ENCODE measurements at places on chromosomes 16 and 17. TPM values are rescaled to one million over a fixed set of nuclear protein-coding genes. Genes with fewer than 3 reads are reported as not detected.
A peak's percentile ranks its signal among the peaks of the same experiment; 100 is the strongest.

Gene MPV17L
- total RNA-seq: 1.9 TPM

Gene BEAN1
- 0.72 TPM for total RNA-seq

DNA sequence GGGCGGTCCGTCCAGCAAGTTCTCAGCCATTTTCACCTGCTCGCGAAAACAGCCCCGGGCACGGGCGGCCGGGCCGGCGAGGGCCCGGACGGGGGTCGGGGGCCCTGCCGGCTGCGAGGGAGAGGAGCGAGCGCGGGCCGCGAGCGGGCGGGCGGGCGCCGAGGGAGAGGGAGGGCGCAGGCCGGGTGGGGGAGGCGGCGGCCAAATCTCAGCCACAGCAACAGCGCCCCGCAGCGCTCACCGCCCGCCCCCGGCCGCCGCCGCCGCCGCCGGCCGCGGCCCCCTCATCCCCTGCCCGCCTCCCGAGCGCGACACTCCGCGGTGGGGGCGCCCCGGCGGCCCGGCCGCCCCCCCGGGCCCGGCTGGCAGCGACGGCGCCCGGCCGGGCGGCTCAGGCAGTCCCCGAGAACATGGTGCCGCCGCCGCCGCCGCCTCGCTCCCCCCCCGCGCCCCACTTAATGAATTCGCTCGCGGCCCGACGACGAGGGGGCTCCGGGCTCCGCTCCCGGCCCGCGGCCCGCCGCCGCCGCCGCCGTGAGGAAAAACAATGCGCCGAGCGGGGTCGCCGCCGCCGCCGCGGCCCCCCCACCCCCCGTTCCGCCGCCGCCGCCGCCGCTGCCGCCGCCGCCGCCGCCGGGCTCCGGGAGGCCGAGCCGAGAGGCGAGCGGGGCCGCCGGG lies 487 bp downstream of the CREBBP start:
- peak; percentile 94 for DNase-seq

DNA sequence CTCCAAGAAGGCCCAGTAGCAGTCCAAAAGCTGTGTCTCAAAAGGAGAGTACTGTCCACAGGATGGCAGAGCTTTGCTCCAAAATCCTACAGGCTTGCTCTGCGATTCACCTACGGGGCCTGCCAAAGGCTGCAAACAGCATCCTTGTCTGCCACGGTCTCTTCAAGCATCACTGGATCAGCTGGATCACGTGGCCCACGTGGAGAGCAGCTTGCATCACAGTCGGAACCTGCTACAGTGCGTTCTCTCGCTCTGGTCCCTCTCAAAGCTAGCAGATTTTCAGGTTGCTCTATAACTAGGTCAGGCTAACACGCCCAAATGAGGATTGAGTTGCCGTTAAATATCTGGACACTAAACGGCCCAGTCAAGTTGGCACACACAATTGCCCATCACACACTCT lies 8.4 kb upstream of the TIMM22 start:
- no peak for DNase-seq

DNA sequence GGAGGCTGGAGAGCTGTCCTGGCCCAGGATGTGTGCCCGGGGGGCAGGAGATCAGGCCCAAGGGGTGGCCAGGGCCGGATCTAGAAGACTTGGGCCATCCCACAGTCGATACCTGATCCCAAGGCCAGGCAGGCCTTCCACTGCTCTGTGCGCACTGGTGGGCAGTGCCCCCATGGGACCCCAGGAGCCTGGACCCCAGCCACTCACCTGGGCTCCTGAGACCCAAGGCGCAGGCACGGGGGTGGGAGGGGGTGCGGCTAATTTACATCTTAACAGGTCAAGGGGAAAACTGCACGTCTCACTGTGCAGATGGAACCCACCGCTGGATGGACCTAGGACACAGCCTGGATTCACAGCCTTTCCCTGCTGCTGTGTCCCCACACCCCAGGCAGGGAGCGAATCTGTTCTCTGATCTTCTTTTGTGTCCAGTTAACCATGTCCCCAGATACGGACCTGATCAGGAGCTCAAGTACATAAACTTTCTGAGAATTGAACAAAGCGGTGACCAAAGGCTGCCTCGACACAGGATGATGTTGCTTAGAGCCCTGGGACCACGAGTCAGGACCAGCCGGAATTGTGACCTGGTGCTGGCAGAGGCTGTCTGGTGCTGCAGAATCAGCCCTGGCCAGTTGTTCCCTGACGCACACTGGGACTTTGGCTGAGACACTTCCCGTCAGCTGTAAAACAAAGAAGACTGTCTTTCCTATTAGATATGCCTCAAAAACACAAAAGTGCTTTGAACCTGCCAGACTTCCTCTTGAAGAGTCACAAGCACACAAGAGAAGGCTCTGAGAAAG lies 60.6 kb downstream of the TNFRSF13B start:
- DNase-seq: peak; percentile 77
